ENCODE measurements at places on chromosomes 7 and 10.
A peak's percentile ranks its signal among the peaks of the same experiment; 100 is the strongest.

GRCh38 chr10:73926152-73926764 is 15.3 kb downstream of the PLAU start:
- no peak for DNase-seq

DNA sequence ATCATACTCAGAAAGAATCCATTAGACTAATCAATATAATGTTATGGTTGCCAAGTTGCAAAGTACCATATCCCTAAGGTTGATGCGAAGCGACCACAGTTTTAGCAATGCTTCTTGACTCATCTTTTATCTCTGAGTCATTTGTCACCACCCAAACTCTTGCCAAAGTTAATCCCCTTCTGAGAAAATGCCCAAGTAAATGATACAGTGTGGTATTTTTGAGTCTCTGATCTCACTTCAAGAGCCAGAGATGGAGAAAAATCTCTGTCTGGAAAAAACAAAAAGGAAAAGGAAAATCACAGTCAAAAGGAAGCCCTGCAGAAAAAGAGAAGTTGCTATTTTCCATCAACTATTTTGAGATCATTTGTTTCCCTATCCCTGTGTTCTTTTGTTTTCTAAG is 26.7 kb upstream of the OTUD1 start:
- no peak for DNase-seq

GRCh38 chr7:47291461-47292081 is 290.3 kb downstream of the TNS3 start:
- no peak for DNase-seq

GRCh38 chr7:29363636-29364425 is 169.3 kb downstream of the CHN2 start:
- no peak for DNase-seq

DNA sequence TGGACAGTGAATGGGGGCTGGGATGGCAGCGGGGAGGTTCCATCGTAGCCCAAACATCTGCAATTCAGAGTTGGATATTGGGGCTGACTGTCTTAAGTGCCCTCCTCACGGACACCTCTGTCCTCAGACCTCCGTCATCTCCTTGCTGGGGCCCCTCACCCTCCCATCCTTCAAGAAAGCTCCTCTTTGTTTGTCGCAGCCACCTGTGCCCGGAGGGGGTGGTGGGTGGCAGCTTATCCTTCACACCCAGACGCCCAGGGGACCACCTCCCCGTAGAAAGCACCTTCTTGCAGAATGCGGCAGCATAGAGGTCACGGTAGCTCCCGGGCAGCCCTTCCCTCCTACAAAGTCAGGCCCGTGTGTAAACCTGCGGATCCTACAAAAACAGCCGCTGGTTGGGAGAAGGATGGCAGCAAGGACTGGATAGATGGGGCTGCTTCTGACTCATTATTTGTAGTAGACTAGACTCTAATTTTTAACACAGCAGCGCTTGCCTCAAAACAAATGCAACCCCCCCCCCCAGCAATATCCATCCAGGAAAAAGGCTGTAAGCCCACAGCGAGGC is 1.3 kb upstream of the PTPRN2 start:
- no peak for DNase-seq

GRCh38 chr10:28806488-28806941 is 129.2 kb downstream of the BAMBI start:
- DNase-seq: no peak

DNA sequence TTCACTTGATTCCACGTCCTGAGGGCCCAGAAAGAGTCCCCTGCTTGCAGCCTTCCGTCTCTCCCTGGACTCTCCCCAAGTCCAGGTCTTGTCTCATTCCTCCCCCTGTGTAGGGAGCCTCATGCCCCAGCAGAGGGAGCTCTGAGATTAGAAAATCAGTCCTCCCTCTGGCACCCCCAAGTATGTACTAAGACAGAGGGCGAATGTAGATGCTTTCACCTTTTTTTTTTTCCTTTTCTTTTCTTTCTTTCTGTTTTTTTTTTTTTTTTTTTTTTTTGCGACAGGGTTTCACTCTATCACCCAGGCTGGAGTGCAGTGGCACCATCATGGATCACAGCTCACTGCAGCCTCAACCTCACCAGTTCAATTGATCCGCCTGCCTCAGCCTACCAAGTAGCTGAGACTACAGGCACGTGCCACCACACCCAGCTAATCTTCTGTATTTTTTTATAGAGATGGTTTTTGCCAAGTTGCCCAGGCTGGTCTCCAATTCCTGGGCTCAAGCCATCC is 10.3 kb downstream of the SFXN3 start:
- peak; percentile 35 for DNase-seq

DNA sequence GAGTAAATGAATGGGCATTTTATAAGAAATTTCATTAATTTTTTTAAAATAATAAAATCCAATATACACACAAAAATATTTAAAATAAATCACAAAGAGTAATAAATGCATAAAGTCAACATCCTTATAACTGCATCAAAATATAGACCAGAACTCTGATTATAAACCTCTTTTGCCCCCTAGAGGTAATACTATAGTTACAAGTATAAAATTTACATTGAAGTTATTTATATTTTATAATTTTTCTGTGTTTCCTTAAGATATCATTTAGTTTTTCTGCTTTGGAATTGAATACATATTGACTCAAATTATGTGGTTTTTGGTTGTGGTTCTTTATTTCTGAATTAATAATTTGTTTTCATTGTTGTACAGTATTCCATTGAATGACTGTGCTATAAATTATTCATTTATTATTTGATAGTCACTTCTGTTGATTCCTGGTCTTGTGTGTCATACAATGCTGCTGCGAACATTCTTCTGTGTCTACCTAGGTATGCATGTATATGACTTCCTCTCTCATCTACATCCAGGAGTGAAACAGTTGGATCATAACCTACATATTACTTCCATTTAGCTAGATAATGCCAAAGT is 673.6 kb downstream of the IPMK start:
- no peak for DNase-seq

- DNase-seq: no peak
These were observed 24.3 kb downstream of the GDI2 start for GRCh38 chr10:5788969-5789368.

GRCh38 chr7:66013938-66014337 is 31.9 kb upstream of the GUSB start:
- no peak for DNase-seq

DNA sequence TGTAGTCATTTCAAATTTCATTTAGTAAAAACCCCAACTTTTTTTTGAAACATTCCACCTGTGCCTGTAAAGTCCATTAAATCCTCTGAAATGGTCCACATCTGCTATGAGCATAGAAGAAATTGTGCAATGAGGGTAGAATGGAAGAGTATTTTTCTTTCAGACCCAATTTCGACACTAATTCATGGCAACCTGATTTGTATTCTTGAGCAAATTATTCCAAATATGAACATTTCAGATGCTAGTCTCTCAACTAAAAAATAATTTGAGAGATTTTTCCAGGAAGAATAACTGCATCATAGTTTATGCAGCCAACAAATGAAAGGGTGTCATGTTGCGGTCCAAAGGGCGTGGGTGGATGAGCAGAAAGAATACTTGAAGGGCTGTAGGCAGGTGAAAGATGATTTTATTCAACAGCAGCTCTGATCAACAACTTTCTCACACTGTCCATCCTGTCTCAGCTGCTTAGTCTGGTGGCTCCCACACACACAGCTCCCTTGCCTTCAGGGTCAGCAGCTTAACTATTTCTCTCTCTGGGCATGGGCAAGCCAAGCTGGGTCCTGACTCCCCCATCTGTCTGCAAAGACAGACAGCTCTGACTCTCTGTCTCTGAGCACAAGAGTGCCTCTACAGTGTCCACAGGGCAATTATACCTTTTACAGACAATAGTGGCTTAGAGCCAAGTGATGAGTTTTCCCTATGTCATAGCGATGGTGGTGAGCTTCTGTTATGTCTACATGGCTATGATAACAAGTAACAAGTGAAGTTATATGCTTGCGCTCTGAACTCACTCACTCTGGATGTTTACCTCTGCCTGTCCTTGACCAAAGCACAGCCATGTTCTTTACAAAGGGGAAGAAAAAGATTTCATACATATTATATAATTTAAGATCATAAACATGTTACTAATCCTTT is 11.5 kb downstream of the STEAP2 start:
- no peak for DNase-seq

GRCh38 chr7:4683884-4684565 is 1.9 kb downstream of the FOXK1 start:
- no peak for DNase-seq

GRCh38 chr7:96719164-96719563 is 9.5 kb upstream of the SEM1 start:
- no peak for DNase-seq

- no peak for DNase-seq
These were observed 385.5 kb downstream of the SEMA3D start for GRCh38 chr7:84801396-84801795.

- DNase-seq: no peak
These were observed 17.9 kb upstream of the GDF10 start for GRCh38 chr10:47282005-47282656.

GRCh38 chr7:25789701-25790640 is 362.0 kb upstream of the NFE2L3 start:
- no peak for DNase-seq

- DNase-seq: no peak
These were observed at the start of gene CRTAC1 for GRCh38 chr10:98030093-98030821. Gene CRTAC1 (minus strand): TSS chr10:98030621. CDS start chr10:98030472, 149 bp downstream.

DNA sequence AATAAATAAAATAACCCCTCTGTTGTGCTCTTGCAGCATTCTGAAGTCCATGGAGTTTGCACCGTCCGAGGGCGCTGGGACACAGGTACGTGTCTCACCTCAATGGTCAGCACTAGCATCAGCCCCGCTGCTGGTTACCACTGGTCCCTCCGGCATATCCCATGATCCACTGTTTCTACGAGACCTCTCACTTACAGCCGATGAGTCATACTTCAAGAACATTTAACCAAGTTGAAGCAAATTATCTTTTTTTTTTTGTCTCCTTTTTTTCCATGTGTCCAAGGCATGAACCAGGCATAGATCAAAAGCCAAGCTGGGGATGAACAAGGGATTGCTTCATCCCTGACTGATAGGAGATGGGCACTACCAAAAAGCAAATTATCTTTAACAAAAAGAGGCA is 92.9 kb upstream of the SH2B2 start:
- DNase-seq: no peak

DNA sequence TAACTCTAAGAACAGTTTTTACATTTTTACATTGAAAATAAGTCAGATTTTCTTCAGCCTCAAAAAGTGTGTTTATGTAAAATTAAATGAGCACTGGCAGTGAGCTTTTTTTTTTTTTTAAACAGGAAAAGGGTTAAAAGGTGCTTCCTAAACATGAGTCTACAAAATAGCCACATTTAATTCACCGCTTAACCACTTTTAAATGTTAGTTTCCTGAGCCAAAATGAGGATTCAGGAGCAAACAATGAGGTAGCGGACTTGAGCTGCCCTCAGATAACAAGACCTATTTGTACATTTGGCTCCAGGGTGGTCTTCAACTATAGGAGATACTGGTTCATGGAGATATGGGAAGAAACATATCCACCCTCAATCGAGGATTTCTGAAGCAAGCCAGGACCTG is 22.8 kb downstream of the AKR1C3 start:
- DNase-seq: no peak

GRCh38 chr7:81207801-81208200 is 288.9 kb upstream of the SEMA3C start:
- DNase-seq: no peak

DNA sequence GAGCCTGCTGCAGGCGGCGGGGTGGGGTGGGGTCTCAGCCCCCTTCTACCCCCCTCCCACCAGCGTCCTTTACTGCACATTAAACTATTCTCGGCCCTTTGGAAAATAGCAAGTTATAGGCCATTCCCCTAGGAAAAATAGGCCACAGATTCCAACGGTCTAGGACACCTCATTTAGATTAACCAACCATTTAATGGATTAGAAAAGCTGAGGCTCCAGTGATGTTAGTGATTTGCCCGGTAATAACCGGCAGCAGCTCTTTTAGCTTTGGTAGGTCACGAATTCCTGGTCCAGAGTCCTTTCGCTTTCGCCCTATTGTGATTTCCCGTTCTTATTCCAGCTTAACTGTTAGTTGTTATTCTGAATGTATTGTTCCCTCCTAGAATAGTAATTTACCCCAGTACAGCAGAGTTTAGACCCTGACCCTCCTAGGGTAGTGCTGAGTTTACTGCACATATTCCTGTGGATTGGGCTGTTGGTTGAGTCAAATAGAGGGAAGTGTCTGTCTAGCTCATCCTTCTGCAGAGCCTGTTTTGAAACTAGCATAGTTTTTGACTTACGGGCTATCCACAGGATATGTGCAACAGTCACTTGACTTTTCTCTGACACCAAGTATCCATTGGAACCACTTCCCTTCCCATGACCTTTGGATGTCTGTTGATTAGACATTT is 754 bp downstream of the GSTO1 start:
- DNase-seq: no peak

DNA sequence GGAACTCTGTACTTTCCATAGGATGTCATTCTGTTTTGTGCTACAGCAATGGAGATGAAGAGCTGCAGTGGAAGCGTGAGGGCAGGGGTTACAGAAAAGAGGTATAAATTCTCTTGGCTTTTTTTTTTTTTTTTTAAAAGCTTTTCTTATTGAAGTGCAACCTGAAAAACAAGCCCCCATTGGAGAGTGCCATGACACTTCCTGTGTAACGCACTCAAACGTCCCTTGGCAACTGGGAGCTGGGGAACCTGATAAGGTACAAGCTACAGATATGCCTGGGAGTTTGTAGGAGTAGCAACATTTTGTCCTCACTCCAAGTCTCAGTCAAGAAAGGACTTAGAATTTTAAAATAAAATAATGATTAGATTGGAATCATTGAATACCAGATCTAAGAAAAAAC is 512.1 kb downstream of the RPS24 start:
- DNase-seq: no peak

DNA sequence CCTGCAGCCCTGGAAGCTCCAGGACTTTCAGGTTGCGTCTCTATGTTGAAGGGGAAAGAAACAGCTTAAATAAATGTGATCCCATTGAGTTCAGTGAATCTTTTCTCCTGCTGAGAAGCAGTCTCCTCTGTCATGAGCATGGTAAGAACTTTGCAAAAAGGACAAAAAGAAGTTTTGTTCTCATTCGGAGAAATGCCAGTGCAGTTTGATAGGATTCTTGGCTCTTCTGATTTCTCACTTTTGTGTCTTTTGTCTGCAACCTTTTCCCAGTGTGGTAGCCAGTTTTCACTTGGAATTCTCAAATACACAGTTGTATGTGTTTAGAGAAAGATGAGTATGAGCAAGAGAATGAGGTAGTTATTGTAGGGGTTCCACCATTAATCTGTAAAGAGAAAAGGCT is 64.3 kb downstream of the AP3M1 start:
- DNase-seq: no peak

- no peak for DNase-seq
These were observed 33.1 kb upstream of the TBX20 start for GRCh38 chr7:35286986-35287385.

GRCh38 chr10:92184977-92185376 is 105.9 kb downstream of the CPEB3 start:
- no peak for DNase-seq

- DNase-seq: no peak
These were observed 85.0 kb upstream of the MYL10 start for GRCh38 chr7:101714097-101714496.

DNA sequence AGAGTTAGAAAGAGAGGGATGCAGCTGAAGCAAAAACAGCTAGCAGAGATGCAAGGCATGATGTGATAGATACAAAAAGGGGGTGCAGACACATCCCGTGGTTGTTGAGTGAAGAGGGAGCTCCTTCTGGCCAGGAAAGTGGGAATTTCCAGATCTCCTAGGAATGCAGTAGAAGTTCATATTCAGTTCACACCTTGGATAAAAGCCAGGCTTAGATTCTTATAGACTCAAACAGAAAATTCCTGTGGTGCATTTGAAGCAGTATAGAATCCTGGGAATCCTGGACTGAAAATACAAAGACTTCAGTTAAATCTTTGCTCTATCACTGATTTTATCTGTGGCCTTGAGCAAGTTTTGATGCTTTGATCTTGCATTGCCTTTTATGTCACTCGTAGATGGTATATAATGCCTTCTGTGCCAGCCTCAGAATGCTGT is 33.9 kb downstream of the SGPL1 start:
- no peak for DNase-seq
